ENCODE measurements at places on chromosomes 6 and 20. TPM values are rescaled to one million over a fixed set of nuclear protein-coding genes. Genes with fewer than 3 reads are reported as not detected.
A peak's percentile ranks its signal among the peaks of the same experiment; 100 is the strongest.

Gene DEFB132
- not detected for total RNA-seq

Gene NKAPL
- total RNA-seq, result not detected

Gene NHLRC1
- 2.0 TPM for total RNA-seq

Gene GLP1R
- 0.11 TPM for total RNA-seq

Gene GUCA1A
- total RNA-seq, result 0.63 TPM

Gene TPD52L1
- 72.8 TPM for total RNA-seq

Gene FRK
- total RNA-seq, result 0.60 TPM

Gene PFDN4
- 75.5 TPM for total RNA-seq

Gene THBD
- 1.1 TPM for total RNA-seq

Gene MYLK4
- 0.69 TPM for total RNA-seq

Gene FAM217A
- total RNA-seq, result not detected

Gene OLIG3
- not detected for total RNA-seq

Gene KCNS1
- not detected for total RNA-seq

Gene SLC13A3
- 2.5 TPM for total RNA-seq

Gene GRIK2
- total RNA-seq, result 1.5 TPM

Gene CASP8AP2
- 6.5 TPM for total RNA-seq

DNA sequence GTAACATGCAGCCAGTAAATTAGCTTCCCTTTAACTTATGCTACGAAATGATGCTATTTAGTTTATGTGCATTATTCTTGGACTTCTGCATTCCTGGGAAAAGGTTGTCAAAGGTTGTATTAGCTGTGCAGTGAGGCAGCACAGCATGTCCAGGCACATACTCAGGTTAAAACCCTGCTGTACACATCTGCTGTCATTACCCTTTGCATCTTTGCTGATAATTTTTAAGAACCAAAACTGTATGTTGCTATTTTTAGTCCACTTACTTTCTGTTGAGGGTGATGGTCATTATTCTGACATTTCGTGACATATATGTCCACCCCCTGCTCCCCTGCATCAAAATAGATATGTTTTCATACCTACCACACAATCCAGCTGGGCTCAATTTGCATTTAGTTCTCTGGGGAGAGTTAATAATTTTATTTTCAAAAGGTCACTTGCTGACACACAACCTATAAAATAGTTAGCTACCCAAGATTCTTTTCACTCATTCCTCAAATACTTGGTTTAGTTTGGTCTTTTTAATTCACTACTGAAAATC is 142.5 kb upstream of the SPACA1 start:
- no peak for DNase-seq

GRCh38 chr20:35307666-35308653 is 15.7 kb upstream of the FAM83C start:
- DNase-seq, result peak; percentile 73

- peak; percentile 19 for DNase-seq
Observed at GRCh38 chr6:43964659-43965570, 162.3 kb downstream of the MRPL14 start.

- DNase-seq, result no peak
Observed at GRCh38 chr6:146856296-146856695, 257.5 kb downstream of the ADGB start.

GRCh38 chr20:20052074-20052970 is at the start of the genes CFAP61 and CRNKL1:
CFAP61 (plus strand) TSS chr20:20052532; CDS start chr20:20056654, 4,122 bp downstream.
CRNKL1 (minus strand) TSS chr20:20052466; CDS start chr20:20052342, 124 bp downstream.
- peak; percentile 95 for DNase-seq

DNA sequence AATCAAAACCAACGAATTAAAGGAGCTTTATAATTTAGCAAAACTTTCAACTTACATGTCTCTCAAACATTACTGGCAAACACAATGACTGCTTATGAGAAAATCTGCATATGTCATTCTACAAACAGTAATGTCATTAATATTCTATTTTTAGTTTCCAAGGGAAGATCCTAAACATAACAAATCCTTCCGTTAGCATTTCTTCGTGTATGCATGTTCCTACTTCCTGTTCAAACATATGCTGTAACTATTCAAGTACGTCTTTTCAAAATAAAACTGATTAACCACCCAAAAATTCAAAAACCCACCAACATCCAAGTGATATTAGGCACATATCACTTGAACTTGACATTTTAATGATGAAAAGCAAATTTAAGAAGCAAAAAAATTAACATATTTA is 131.3 kb downstream of the HACE1 start:
- DNase-seq, result peak; percentile 34

DNA sequence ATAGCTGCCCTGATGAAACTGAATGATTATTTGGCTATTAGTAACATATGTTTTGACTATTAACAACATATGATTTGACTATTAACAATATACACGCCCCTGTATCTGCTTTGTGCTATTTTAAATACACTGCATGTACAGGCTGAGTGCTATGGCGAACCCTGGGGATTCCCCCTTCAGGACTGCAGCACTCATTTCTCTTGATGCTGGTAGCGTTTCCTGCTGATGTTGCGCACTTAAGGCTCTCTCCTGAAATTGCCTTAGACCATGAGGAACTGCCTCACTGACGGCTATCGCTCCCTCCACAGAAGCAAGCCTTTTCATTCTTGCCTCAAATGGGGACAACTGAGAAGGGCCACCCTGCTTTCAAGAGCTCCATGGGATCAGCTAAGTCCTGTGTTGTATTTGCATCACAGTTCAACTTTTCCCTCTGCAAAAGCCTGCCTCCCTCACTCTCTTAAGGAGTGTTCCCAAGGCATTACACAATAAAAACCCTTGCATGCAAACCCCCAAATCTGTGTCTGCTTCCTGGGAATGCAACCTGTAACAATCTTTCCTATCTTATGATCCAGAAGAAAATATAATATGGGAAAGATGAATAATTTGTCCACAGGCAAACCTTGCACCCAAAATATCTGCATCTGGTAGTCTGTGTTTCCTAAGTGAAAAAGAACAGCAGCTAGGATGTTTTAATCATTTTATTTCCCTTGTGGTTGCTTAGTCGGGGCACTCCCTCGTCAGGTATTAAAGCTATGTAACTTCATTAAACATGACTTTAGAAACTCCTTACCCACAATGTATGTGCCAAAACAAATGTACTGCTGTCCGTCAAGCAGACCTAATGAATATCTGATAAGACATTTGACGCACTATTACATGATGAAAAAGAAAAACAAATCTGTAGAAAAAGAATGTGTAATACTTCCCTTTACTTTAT is 456.4 kb downstream of the COL12A1 start:
- peak; percentile 52 for DNase-seq

- no peak for DNase-seq
Observed at GRCh38 chr6:169784821-169785340, 33.5 kb downstream of the ERMARD start.

GRCh38 chr6:166910601-166911000 is 45.7 kb downstream of the RNASET2 start:
- DNase-seq, result no peak

GRCh38 chr6:132005178-132005577 is 54.0 kb upstream of the CCN2 start:
- DNase-seq, result no peak

GRCh38 chr6:166737261-166737660 is 110.2 kb upstream of the RPS6KA2 start:
- DNase-seq, result no peak

GRCh38 chr20:63234693-63235398 is 859 bp upstream of the BIRC7 start:
- DNase-seq, result peak; percentile 24

DNA sequence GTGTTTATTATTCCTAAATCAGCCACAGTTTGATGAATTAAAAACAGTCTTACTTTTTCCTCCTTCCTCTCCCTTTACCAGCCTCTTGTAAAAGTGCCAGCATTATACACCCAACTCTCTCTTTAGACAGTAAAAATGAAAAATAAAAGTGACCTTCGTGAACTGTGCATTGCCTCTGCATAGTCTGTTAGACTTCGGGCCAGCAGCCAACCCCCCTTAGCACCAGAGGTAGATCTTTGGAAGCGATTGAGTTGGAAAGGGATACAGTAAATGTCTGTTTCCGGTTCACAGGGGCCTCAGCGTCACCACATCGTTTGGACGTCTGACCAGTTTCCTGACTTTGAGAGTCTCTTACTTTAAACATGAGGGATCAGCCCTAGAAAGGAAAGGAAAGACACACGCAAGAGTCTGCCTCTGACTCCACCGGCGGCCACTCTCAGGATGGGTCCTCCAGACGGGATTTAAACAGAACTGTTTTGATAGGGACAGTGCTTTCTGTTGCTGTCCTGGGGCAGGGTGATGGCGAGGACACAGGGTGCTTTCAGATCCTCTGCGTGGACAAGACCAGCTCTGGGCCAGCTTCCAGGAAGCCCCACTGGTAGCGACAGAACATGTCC is 206.6 kb upstream of the PREP start:
- DNase-seq, result no peak

DNA sequence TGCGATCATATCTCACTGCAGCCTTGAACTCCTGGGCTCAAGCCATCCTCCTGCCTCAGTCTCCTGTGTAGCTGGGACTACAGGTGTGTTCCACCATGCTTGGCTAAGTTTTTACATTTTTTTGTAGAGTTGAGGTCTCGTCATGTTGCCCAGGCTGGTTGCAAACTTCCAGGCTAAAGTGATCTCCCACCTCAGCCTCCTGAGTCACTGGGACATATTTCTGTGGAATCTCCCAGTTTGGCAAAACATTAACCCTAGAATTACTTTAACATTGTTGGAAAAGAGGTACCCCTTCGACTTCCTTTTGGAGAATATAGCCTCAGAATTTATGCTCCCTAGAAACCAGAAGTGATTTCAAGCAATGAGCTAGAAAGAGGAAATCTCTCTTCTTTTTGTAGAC is 57.2 kb downstream of the SHLD1 start:
- no peak for DNase-seq

DNA sequence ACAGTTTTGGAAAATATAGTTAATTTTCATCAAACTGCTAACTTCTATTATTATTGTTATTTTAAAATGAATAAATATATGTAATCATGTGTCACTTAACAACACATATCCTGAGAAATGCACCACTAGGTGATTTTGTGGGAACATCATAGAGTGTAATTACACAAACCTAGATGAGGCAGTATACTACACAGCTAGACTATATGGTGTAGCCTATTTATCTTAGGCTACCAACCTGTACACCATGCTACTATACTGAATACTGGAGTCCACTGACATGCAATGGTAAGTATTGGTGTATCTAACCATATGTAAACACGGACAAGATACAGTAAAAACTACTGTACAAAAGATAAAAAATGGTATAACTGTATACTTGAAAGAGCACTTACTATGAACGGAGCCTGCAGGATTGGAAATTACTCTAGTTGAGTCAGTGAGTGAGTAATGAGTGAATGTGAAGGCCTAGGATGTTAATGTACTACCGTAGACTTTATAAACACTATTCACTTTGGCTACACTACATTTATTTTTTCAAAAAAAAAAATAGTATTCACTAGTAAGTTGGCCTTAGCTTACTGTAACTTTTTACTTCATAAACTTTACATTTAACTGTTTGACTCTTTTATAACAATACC is 72.4 kb downstream of the ASCC3 start:
- no peak for DNase-seq

DNA sequence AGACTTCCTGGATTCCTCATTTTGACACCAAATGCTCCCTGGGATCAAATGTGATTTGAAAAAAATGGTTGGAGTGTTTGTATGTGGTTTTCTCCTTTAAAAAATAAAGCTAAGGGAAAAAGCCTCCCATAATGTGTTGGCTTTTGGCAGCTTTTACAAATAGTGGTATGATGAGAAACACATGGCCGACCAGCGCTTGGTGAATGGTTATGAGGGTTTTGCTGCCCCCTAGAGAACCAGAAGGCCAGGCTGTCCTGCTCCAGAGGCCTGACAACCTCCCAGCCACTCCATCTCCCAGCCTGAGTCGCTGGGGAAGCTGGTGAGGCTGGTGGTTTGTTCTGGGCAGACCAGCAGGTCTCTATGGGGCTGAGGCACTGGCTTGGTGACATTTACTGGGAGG is 69.3 kb downstream of the CLIC5 start:
- peak; percentile 90 for DNase-seq

DNA sequence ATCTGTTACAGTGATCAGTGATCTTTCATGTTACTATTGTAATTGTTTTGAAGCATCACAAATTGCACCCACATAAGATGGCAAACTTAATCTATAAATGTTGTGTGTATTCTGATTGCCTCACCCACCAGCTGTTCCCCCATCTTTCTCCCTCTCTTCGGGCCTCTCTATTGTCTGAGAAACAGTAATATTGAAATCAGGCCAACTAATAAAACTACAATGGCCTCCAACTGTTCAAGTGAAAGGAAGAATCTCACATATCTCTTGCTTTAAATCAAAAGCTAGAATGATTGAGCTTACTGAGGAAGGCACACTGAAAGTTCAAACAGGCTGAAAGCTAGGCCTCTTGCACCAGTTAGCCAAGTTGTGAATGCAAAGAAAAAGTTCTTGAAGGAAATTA is 141.2 kb downstream of the CDK19 start:
- DNase-seq, result no peak

DNA sequence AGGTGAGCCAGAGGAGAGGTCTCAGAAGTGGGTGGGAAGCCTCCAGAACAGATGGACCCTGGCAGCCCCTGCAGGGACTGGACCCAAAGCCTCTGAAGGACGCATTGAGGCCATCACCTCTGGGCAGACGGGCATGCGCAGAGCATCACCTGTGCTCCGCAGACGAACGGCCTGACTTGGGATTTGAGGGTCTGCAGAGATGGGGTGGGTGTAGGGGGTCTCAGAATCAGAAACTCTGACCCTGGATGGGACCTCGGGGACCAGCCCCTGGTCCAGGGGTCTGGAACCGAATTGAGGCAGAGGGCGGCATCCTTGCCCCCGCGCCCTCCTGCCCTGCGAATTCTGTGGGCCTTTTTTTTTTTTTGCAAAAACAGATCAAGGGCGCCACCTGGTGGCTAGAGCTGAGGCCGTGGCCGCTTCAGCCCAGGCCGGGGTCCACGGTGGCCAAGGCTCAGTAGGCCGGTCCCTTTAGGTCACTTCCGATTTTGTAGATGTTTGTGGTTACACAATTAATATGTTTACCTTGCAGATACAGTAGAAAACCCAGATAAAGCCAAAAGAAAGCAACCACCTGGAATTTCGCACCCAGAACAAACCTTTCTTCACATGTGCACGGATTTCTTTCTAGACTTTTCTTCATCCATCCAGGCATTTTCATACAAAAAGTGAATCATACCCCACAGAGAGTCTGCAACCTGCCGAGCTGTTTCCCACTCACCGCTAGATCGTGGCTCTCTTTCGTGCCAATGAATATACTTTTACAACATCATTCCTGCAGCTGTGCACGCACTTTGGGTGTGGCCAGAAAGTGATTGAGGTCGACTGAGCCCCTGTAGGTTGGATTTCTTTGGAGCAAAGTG is 25.9 kb downstream of the ZBP1 start:
- peak; percentile 78 for DNase-seq

GRCh38 chr6:56734335-56734734 is 91.6 kb upstream of the DST start:
- DNase-seq, result no peak

GRCh38 chr6:71287926-71288227 is 734 bp upstream of the OGFRL1 start:
- DNase-seq, result no peak
